Stimulated activated CD4-positive, alpha-beta T cell treated with anti-CD3 and anti-CD28 coated beads, Interleukin-15, amount 100 ng/mL, for 48 hours (primary cell): ENCODE measurements at places on chromosomes 6 and 20.

GRCh38 chr6:157521362-157522335 lies 140.7 kb downstream of the ZDHHC14 start:
- no peak for DNase-seq

- no peak for DNase-seq
Observed at GRCh38 chr6:51029561-51029960, 210.9 kb downstream of the TFAP2B start.

- DNase-seq: no peak
Observed at GRCh38 chr6:167094436-167094819, 28.5 kb upstream of the CCR6 start.

DNA sequence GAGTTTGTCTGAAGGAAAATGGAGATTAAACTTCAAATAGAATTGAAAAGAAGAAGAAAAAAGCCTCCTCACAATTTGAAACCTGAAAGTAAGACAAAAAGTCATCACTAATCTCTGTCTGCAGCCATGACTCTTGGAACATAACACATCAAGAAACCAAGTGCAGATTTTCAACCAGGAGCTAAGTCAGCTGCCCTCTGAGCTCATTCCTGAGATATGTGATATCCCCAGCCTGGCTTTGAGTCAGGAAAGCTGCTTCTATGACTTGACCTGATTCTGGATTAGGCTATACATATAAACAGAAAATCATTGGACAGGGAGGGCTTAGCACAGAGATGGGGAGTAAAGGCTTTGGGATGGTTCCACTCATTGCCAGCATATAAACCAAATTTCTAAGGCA lies 891.4 kb downstream of the TFAP2A start:
- no peak for DNase-seq

GRCh38 chr20:58642441-58642840 lies 8.6 kb upstream of the STX16 start:
- DNase-seq: no peak

- DNase-seq: peak; percentile 20
Observed at GRCh38 chr6:142692942-142693341, 252.0 kb downstream of the HIVEP2 start.

DNA sequence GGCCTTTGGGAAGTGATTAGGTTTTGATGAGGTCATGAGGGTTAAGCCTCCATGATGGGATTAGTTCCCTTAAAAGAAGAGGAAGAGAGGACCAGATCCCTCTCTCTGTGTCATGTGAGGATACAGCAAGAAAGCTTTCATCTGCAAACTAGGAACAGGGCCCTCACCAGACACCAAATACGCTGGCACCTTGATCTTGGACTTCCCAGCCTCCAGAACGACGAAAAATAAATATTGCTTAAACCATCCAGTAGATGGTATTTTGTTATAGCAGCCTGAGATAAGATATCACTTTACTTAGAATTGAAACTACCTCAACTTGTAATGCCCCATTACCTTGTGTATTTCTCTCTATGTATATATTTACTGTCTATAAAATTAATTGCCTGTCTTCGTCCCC lies 65.4 kb upstream of the NNAT start:
- no peak for DNase-seq

GRCh38 chr6:5302995-5303622 lies 41.8 kb downstream of the FARS2 start:
- DNase-seq: no peak

DNA sequence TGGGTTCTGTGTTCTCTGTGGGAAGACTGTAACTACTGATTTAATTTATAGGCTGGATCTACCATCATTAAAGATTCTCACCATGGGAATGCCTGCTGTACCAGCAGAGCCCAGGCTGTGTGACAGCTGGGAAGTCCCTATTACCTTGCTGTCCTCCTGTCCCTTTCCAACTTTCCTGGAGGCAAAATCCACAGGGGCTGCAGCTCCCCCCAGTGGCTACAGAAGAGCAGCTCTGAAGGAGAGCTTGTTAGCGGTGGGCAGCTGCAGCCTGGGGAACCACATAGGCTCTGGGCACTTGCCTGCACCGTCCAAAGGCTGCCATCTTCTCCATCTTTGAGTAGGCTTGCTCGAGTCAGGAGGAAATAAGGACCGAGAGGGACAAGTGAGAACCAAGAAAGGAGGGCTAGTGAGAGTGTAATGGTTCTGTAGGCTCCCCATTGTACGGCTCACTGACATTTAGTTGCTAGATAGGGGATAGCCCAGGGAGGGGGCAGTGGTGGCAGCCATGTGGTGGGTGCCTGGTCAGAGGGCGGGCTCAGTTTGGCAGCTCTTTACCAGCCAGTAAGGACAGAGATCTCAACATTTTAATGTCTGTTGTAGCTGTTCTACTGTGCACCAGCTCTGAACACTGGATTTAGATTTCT lies 155.1 kb upstream of the MLIP start:
- DNase-seq: peak; percentile 2

DNA sequence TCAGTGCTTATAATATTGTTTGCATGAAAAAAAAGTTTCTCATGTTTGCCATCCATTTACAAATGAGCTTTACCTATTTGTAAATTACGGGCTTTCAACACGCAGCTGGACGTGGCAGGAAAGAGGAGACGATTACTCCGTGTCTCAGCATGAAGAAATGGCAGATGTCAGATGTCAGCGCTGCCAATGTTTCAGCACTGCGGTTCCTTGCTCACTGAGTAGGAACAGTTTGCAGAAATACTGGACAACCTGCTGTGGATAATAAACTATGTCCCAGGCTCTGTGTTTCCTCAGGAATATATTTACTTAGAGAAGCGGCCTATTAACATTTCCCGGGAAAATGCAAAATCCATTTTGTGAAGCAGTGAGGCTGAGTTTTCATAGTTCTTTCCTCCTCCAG lies 22.7 kb downstream of the RAMACL start:
- no peak for DNase-seq

GRCh38 chr20:58075586-58076345 lies 152.7 kb downstream of the ANKRD60 start:
- no peak for DNase-seq

- no peak for DNase-seq
Observed at GRCh38 chr6:47159763-47160162, 117.6 kb upstream of the ADGRF1 start.

DNA sequence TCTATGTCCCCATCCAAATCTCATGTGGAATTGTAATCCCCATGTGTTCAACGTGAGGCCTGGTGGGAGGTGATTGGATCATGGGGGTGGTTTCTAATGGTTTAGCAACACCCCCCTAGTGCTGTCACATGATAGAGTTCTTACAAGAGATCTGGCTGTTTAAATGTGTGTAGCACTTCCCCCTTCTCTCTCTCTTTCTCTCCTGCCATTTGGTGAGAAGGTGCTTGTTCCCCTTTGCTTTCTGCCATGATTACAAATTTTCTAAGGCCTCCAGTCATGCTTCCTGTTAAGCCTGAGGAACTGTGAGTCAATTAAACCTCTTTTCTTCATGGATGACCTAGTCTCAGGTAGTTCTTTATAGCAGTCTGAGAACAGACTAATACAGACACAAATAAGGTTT lies 165.4 kb downstream of the OGFRL1 start:
- DNase-seq: no peak

- DNase-seq: no peak
Observed at GRCh38 chr6:77326029-77326428, 137.3 kb downstream of the HTR1B start.

- no peak for DNase-seq
Observed at GRCh38 chr6:34491091-34491430, 25.2 kb downstream of the PACSIN1 start.

DNA sequence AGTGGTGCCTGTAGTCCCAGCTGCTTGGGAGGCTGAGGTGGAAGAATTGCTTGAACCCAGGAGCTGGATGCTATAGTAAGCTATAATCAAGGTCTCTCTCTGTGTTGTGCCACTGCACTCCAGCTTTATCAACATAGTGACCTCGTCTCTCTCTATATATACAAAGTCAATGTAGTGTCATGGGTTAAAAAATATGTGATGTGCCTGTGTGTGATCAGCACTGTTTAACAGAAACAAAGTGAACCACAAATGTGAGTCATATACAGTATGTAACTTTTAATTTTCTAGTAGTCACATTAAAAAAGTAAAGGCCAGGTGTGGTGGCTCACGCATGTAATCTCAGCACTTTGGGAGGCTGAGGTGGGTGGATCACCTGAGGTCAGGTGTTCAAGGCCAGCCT lies 85.3 kb upstream of the RNF24 start:
- DNase-seq: no peak

- DNase-seq: no peak
Observed at GRCh38 chr6:79453558-79454042, 83.6 kb downstream of the LCA5 start.

GRCh38 chr20:40880063-40880728 lies 148.4 kb upstream of the TOP1 start:
- DNase-seq: no peak

- no peak for DNase-seq
Observed at GRCh38 chr6:53067849-53068361, 2.7 kb downstream of the FBXO9 start.

DNA sequence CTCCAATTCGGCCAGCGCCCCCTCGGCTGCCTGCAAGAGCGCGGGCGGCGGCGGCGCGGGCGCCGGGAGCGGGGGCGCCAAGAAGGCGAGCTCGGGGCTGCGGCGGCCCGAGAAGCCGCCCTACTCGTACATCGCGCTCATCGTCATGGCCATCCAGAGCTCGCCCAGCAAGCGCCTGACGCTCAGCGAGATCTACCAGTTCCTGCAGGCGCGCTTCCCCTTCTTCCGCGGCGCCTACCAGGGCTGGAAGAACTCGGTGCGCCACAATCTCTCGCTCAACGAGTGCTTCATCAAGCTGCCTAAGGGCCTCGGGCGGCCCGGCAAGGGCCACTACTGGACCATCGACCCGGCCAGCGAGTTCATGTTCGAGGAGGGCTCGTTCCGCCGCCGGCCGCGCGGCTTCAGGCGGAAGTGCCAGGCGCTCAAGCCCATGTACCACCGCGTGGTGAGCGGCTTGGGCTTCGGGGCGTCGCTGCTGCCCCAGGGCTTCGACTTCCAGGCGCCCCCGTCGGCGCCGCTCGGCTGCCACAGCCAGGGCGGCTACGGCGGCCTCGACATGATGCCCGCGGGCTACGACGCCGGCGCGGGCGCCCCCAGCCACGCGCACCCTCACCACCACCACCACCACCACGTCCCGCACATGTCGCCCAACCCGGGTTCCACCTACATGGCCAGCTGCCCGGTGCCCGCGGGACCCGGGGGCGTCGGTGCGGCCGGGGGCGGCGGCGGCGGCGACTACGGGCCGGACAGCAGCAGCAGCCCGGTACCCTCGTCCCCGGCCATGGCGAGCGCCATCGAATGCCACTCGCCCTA lies 963 bp downstream of the FOXF2 start:
- DNase-seq: no peak

- no peak for DNase-seq
Observed at GRCh38 chr20:57786304-57786932, 76.6 kb upstream of the PMEPA1 start.

DNA sequence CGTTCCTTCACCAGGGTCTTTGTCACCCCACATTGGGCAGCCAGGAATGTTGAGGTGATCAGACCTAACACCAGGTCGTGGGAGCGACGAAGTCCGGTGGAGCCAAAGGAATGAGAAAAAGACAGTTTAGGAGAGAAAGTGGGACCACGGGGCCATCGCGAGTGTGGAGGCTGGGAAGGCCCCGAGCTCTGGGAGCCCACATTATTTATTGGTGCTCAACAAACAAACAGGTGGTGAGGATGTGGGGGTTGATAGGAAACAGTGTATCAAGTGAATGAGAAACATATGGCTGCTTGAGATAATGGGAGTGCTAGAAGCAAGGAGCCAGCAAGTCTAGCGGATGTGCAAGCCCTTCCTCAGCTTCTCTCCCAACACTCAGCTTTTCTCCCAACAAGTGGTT lies 287.1 kb upstream of the SGK1 start:
- no peak for DNase-seq

- DNase-seq: no peak
Observed at GRCh38 chr6:16355238-16355637, 116.9 kb downstream of the GMPR start.

DNA sequence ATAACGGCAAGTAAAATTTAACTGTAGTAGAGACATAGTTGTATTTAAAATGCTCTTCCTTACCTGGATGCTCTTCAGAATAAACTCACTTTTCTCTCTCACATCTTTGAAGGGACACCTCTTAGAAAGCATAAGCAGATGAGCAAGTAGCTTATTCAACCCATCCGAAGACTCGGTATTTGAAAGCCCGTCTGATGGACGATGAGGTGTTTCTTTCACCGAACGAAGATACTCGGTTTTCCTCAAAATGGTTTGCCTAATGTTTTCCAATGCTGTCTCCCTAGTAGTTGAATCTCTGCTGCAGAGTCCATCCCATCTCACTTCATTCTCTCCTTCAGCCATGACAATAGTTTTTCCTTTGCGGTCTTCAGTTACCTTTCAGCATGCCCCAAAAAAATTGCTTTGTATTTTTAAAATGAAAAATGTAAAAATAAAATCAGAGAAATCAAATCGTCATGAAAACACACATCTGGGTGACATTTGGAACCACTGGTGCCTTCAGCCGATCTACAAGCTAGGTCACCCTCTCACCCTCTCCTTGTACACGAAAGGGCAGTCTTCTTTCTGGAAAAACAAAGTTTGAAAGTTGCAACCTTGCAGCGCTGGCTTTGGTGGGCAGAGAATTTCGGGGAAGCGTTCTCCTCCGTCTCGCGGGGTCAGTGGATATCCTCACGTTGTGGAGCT lies 772 bp downstream of the SESN1 start:
- no peak for DNase-seq

- DNase-seq: no peak
Observed at GRCh38 chr6:15062516-15063252, 183.2 kb upstream of the JARID2 start.

DNA sequence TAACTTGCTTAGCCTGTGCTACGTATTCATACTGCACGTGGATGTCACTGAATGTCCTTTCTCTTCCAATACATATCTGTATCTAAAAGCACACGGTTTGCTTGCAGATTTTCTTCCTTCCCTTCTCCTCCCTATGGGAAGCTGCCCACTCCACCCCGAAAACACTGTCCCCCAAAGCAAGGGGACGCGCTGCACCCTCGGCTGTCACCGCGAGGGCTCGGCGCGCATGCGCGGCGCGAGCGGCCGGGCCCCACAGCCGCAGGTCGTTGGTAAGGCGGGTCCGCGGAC lies 659 bp downstream of the TMX4 start:
- DNase-seq: peak; percentile 15

DNA sequence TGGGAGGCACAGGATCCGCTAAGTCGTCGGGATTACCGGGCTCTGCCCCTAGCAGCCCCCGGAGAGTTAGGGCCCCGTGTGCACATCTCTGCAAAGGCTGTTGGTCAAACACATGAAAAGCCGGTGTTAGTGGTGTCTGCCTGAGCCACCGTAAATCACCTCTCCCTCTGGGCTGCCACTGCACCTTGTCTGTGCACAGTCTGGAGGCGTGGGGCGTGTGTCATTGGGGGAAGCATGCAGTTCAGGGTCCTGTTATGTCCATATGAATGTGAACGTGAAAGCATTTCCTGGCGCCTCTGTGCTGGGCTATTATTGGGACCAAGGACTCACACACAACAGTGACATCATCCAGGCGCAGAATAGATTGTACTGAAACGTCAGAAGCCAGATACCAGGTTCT lies 305.6 kb downstream of the NRN1 start:
- DNase-seq: no peak

- DNase-seq: no peak
Observed at GRCh38 chr20:4195499-4195898, 180.1 kb upstream of the RNF24 start.
